Kidney epithelial cell (primary cell): ENCODE measurements at places on chromosomes 2 and 18. TPM values are rescaled to one million over a fixed set of nuclear protein-coding genes. Genes with fewer than 3 reads are reported as not detected.

LPIN2 gene
- 20.0 and 24.9 TPM in 2 replicates for total RNA-seq

- DNase-seq, result no peak
Measured at GRCh38 chr2:241081190-241081642, 20.9 kb downstream of the MTERF4 start.

L3MBTL4 gene
- 9.8 and 12.5 TPM in 2 replicates for total RNA-seq

- DNase-seq, result no peak
Measured at GRCh38 chr2:27572439-27572838, 10.4 kb upstream of the ZNF512 start.

PRKAG3 gene
- total RNA-seq, result not detected in 2 replicates

TYMS gene
- total RNA-seq, result 22.1 and 22.7 TPM in 2 replicates

GRCh38 chr2:231467016-231467545 lies 2.8 kb upstream of the NCL start:
- no peak for DNase-seq

DNA sequence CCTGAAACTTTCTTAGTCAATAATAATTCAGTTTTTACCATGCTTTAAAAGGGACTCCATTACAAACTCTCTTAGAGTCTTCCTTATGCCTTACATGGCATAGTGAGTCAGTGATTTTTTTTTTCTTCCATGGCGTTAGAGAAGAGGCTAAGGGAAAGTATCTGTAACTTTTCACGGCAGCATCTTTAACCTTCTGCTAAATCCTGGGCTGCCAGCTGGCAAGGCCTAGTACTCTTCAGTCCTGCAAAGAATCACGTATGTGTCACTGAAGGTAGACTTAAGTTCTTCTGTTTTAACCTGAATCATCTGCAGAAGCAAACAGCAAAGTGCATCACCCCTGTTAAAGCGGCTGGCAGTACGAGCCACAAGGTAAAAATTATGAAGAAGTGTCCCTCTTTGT lies 286.3 kb upstream of the FN1 start:
- no peak for DNase-seq

ZSWIM2 gene
- total RNA-seq, result not detected in 2 replicates

DNA sequence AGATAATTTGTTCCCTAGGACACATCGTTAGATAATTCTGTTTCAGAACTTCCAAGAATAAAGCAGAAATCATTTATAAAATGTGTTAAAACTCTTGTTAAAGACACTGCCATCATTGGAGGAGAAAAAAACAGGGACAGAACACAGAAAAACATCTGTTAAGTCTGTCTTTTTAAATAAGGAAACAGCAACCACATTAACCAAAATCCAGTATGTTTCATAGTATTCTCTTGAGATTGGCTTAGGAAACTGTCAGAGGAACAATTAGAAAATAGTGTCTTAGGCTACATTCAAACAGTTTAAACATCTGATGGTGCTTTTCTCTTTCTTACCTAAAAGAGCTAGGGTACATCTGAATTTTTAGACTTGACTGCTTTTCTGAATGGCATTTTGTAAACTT lies 81.6 kb downstream of the PMS1 start:
- DNase-seq, result no peak

FSIP2 gene
- total RNA-seq, result 0.75 and 0.96 TPM in 2 replicates

DNA sequence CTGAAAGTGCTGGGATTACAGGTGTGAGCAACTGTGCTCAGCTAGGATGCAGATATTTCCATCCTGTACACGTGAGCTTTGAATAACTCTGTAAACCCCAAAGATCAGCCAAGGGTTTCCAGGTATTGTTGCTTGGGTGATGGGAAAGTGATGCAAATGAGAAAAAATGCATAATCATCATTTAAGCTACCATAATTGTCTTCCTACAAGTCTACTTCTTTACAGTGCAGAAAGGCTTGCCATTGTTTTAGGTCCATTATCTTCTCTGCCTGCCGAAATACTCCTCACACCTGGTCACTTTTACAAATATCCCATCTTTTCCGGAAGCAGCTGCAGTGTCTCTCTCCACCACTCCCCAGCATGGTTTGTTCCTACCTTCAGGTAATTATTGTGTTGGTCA lies 259.8 kb upstream of the CCDC68 start:
- no peak for DNase-seq

GCG gene
- total RNA-seq, result not detected in 2 replicates

RFTN2 gene
- total RNA-seq, result under 0.01 and 0.07 TPM in 2 replicates

GRCh38 chr2:171410101-171410500 lies 23.7 kb downstream of the METTL8 start:
- DNase-seq, result no peak

DNA sequence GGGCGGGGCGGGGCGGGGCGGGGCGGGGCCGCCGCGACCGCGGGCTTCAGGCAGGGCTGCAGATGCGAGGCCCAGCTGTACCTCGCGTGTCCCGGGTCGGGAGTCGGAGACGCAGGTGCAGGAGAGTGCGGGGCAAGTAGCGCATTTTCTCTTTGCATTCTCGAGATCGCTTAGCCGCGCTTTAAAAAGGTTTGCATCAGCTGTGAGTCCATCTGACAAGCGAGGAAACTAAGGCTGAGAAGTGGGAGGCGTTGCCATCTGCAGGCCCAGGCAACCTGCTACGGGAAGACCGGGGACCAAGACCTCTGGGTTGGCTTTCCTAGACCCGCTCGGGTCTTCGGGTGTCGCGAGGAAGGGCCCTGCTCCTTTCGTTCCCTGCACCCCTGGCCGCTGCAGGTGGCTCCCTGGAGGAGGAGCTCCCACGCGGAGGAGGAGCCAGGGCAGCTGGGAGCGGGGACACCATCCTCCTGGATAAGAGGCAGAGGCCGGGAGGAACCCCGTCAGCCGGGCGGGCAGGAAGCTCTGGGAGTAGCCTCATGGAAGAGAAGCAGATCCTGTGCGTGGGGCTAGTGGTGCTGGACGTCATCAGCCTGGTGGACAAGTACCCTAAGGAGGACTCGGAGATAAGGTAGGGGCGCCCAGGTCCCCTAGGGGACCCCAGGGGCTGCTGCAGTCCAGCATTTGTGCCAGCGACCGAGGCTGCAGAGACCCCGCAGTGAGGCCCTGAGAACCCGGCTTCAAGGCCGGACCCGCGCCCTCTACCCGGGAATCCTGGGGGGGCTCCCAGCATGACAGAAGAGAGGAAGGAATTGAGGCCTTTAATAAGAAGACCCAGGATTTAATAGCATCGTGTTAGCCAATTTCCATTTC lies at the start of gene KHK:
TSS of gene KHK (plus strand) at position 49 of the 870 bp plus-strand sequence. CDS start at position 537, 488 bp downstream.
- no peak for DNase-seq

MOGAT1 gene
- total RNA-seq, result not detected in 2 replicates

DNA sequence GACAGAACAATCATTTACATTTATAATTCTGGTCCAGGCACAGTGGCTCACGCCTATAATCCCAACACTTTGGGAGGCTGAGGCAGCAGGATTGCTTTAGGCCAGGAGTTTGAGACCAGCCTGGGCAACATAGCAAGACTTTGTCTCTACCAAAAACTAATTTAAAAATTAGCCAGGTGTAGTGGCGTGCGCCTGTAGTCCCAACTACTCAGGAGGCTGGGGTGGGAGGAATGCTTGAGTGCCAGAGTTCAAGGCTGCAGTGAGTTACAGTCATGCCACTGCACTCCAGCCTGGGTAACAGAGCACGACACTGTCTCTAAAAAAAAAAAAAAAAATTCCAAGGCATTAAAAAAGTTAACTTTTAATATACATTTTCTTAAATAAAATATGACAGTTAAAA lies 88.1 kb downstream of the PLEKHM3 start:
- no peak for DNase-seq

GRCh38 chr18:54112356-54112755 lies 112.1 kb downstream of the MBD2 start:
- no peak for DNase-seq

DNA sequence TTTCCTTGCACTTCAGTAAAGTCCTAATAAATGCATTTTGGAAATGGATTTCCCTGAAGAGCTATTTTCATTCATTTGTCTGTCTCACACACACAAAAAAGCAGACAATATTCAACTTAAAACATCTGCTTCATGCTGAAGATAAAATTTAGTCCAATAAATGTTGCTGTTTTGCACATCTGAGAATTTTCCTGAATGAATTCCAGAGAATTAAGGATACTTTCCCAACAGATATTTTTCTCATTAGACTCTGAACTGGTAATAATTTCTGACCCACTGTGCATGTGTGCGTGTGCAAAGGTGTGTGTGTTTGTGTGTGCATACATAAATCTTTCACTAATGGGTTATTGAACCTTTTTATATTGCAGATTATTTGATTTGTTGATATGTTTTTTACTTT lies 390.2 kb upstream of the TMEFF2 start:
- DNase-seq, result no peak

DNA sequence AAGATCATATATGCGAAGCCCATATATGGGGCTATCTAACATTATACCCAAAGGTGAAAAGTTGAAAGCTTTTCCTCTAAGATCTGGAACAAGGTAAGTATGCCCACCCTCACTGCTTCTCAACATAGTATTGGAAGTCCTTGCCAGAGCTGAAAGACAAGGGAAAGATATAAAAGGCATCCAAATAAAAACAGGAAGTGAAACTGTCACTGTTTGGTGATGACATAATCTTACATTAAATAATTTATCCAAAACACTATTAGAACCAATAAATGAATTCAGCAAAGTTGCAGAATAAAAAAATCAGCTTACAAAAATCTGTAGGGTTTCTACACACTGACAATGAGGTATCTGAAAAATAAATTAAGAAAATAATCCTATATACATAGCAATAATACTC lies 205.8 kb downstream of the INSIG2 start:
- DNase-seq, result no peak

DNA sequence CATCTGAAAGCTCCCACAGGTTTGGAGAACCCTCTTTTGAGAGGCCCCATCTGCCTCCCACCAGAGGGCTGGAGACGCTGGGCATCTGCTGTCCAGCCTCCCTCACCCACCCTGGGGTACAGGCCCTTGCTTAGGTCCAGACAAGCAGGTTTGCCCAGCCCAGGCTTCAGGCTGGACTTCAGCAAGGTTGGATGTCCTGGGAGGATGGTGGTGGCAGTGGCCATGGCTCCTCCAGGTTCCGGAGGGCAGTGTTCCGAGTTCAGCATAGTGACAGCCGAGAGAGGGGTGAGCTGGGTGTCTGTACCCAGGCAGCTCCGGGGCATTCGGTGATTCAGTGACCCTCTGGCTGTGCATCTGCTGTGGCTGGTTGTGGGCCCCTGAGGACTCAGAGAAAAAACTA lies 58.2 kb upstream of the HDAC4 start:
- no peak for DNase-seq

- no peak for DNase-seq
Measured at GRCh38 chr18:67845035-67845434, 328.5 kb upstream of the DSEL start.

UGT1A3 gene
- not detected in 2 replicates for total RNA-seq

IL37 gene
- not detected in 2 replicates for total RNA-seq

- no peak for DNase-seq
Measured at GRCh38 chr2:11011359-11011758, 99.6 kb downstream of the KCNF1 start.

DNA sequence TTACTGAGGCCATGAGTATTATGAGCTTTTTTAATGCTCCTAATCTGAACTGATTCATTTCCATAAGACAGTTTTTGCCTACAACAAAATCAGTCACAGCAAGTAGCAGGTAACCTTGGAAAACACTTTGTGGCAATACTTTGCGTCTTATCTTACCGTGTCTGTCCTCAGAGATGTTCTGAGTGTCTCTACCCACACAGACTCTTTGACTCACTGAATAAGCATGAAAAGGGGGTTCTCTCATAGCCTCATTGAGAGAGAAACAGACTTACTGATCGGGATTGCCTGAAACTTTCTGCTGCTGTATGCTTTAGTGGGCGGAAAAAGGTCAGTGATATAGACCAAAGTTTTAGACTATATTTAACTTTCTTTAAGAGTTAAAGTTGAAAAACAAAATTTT lies 92.6 kb downstream of the MYL12B start:
- DNase-seq, result no peak

DNA sequence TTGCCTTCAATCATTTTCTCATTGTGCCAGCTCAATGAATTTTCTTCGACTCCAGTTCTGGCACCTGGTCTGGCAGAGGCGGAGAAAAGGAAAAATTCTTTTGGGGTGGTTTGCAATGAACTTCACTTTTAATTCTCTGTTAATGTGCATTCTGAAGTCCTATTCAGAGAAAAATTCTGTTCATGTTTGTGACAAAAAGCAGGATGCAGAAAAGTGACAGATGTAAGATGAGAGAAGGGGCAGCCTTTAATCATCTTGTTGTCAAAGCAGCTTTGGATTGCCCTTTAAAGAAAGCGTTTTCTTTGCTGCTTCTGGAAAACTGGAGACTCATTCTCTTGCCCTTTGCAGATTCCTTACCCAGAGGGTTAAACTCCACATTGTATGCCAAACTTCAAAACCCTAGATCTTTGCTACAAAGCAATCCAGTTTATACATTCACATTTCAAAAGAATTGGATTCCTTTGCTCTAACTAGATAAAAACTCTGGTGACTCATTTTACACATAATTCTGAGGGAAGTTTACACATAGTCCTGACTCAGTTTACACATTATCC lies 94.6 kb upstream of the CAVIN2 start:
- DNase-seq, result no peak

ALPP gene
- not detected in 2 replicates for total RNA-seq

GAREM1 gene
- 2.9 and 3.8 TPM in 2 replicates for total RNA-seq

GRCh38 chr2:100214265-100214971 lies 72.0 kb upstream of the AFF3 start:
- no peak for DNase-seq

GRCh38 chr2:73937899-73938298 lies 11.2 kb downstream of the DGUOK start:
- DNase-seq, result no peak

EPAS1 gene
- 94.3 and 134 TPM in 2 replicates for total RNA-seq

DNA sequence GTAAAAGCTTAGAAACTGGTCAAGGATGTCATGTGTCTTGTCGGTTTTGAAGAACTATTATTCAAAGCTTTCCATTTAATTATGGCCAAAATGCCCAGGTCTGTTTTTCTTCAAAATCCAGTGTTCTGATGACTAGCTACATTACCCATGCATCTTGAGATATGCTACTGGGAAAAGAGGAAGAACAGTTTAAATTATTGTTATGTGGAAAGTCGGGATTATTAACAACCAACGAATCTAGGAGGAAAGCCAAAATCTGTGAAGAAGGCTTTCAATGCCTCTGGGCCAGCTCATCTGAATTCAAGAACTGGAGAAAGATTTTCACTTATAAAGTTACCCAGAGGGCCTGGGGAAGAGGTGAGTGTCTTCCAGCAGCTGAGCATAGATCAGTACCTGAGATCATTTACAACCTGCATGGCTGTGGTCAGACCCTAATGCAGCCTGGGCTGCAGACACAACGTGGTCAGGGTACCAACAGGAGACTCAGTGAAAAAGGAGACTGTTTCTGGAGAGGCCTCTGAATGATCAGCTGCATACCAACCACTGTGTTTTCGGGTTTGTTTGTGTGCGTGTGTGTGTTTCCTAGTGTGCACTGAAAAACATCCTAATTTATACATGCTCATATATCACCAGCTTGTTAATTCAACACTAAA lies 308.5 kb downstream of the NRXN1 start:
- no peak for DNase-seq

MRO gene
- 0.07 TPM in 1 of 2 replicates, not detected in the other for total RNA-seq

- DNase-seq, result no peak
Measured at GRCh38 chr2:85175369-85176299, 42.4 kb downstream of the TCF7L1 start.

- no peak for DNase-seq
Measured at GRCh38 chr2:97911206-97911921, 84.4 kb downstream of the TMEM131 start.
